Stimulated activated CD8-positive, alpha-beta memory T cell treated with anti-CD3 and anti-CD28 coated beads, Interleukin-2, amount 100 ng/mL, for 1 hour (primary cell): ENCODE measurements at places on chromosomes 2 and 18.

DNA sequence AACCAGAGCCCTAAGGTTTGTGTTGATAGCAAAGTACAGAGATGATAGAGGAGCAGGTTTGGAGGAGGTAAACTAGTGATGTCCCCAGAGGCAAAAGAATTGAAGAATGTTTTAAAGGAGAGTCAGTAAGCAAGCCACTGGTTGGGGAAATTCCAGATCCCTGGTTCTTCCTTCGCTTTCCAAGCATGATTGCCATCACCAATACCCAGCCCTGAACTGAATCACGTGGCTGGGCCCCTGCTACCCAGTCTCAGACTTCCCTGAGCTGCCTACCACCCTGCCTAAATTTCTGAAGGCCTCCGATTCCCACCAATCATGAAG lies 310.8 kb upstream of the STON1 start:
- no peak for DNase-seq

- DNase-seq: no peak
Observed at GRCh38 chr2:37364351-37364750, 19.9 kb downstream of the QPCT start.

- DNase-seq: no peak
Observed at GRCh38 chr2:101204400-101205115, 48.1 kb upstream of the CNOT11 start.

GRCh38 chr2:10096641-10097040 lies 16.4 kb upstream of the CYS1 start:
- no peak for DNase-seq

DNA sequence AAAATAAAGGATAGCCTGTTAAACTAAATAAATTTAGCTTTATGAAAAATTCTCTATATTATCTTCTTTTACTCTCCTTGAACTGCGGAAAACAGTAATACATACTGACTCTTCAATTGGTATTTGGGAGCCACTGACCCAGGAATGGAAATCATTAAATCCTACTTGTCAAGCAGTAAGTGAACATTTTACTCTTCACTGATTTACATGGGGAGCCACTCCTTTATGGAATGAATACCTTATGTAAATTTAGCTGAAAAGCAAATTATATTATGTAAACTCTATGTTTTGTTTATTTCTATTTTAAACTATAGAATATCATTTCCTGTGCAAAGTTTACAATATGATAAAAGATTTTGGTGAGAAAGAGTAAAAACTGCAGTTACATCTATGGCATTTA lies 85.2 kb downstream of the STRADB start:
- DNase-seq: no peak

DNA sequence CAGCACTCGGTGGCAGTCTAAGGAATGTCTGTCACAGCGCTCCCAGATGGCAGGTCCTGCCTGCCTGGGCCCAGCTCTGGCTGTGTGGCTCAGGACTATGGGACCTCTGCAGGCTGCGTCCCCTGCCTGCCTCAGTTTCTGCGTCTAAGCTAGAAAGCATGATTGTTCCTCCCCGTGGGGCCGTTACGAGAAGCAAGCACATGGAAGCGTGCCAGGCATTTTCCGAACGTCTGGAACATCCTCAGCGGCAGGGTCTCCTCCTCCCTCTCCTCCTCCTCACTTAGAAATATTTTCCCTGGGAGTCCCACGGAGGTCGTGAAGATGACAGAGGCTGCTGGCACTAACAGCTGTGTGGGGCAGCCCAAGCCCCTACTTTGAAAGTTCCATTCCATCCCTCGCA lies 43.3 kb downstream of the LRRFIP1 start:
- no peak for DNase-seq

DNA sequence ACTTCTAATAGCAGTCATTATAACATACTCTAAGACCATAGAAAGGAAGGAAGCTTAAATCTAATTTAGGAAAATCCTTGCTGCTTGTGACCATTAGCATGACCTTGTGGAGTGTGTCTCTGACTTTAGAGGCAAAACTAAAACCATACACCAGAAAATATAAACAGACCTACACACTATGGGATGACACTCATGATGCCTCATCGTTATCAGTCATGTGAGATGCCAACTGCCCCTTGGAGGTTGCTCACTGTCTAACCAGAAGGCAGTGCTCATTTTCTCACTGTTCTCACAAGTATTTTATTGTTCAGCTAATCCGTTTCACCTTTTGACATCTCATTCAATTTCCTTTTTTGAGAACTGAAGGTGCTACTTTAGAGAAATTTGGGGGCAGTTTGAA lies 376.9 kb downstream of the RND3 start:
- no peak for DNase-seq
